ENCODE measurements at places on chromosomes 5 and 9.
A peak's percentile ranks its signal among the peaks of the same experiment; 100 is the strongest.

DNA sequence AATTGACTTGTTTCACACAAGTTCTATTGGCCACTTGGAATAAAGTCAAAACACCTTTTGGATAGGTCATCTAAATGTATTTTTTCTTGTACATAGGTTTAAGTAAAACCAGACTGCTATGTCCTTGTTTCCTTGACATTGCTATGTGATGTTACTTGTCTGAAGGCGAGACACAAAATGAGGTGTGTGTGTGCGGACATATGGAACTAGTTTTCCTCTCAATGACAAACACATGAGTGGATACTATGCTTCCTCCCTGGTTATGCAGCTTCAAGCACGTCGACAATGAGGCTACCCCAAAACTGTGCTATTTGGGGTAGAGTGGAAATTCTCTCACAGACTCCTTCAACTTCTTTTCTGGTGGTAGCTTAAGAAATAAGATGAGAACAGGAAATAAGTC is 276.8 kb downstream of the GAS1 start:
- DNase-seq = no peak

DNA sequence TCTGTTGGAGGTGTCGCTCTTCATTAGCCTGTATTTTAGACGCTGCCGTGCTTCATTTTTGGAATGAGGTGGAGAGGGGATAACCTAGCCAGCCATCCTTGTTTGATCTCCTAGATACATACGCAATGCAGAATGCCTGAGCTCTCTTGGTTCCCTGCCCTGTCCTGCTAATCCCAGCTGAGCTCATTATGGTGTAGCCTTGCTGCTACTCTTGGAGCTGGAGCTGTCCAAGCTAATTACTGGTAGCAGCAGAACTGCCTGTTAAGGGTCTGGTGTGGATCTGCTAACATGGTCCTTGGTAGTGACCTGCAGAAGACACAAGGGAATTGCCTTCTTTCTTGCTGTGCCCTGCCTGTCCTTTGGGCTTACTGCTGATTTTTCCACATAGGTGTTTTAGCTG is 207.9 kb downstream of the CNTLN start:
- no peak for DNase-seq

GRCh38 chr5:166726406-166726805 is 1565.0 kb upstream of the WWC1 start:
- no peak for DNase-seq

DNA sequence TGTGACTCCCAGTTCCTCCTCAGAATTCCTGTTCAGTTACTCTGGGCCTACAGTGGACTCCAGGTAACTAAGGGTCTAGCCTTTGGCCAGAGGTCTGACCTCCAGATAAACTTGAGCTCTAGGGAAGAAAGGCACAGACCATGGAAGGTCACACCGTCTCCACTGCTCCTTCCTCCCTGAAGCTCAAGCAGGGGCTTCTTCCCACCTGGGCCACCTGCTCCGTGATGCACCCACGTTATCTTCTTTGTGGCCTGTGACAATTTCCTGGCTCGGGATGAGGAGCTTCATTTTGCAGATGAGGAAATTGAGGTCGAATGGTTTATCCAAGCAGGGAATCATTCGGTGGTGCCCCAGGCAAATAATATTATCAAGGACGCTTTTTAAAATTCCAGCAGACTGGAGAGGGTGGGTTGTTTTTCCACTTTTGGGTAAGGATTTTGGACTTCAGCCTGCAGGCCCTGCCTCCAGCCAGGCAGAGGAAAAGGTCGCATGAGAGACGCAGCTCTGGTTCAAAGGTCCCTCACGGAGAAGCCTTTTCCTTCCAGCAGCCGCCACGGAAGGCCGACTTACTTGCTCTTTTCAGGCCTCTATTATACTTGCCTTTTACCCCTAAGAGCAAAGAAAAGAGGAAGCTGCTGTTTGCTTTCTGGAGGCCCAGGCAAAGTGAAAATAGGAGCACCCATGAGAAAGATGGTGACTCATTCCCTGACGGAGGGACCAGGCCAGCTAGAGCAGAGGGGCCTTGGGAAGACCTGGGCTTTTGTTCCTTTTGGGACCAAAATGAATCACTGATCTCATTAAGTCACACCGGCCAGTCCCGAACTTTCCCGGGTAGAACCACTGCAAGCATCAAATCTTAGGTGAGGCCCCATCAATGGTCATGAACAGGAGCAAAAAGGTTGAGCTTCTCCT is 22.8 kb upstream of the DUSP1 start:
- DNase-seq = no peak

- no peak for DNase-seq
Observed at GRCh38 chr9:134666208-134666607, 24.6 kb downstream of the COL5A1 start.

DNA sequence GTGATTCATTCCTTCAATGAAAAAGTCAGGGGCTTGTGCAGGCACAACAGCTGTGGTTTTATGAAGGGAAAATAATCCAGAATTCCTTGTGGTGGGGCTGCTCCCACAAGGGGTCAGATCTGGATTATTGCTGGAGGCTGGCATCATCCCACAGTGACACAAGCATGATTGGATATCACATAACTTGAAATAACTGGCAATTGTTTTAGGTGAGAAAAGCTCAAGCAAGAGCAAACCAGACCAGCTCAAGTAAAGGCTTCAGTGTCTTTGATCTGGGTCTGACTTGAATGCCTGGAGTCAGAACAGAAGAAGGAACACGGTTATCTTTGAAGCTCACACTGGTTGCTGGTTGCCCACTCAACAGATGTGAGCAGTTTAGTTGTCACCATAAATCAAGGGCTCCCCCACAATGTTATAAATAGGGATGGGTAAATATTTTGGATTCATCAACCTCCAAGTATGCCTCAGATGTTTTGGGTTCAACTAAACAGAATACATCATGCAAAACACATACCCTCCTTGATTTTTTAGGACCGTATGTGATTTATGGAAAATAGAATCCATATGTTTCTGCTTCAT is 3.1 kb upstream of the ZNF474 start:
- no peak for DNase-seq

DNA sequence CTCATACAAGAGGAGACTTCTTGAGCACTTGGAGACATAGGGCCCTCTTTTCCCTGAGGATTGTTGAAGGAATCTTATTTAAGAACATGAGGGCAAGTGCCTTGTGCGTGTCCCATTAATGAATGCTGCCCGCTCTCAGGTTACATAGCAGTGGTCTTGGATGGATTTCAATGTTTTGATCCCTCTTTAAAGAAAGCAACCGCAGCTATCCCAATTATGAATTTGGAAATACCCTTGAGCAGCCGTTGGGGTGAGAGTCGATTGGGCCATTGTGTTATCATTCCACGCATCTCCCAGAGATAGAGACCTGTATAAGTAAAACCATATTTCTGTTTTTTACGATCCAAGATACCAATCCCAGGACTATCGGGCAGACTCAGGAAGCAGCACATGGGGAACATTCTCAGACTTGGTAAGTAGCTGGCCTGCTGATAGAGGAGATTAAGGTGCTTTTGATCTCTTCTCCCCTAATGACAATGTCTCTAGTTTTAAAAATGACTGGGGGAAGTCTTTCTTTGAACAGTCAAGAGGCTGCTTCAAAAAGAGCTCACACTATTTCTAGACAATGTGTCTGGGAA is 145.3 kb downstream of the MACROH2A1 start:
- DNase-seq = no peak

DNA sequence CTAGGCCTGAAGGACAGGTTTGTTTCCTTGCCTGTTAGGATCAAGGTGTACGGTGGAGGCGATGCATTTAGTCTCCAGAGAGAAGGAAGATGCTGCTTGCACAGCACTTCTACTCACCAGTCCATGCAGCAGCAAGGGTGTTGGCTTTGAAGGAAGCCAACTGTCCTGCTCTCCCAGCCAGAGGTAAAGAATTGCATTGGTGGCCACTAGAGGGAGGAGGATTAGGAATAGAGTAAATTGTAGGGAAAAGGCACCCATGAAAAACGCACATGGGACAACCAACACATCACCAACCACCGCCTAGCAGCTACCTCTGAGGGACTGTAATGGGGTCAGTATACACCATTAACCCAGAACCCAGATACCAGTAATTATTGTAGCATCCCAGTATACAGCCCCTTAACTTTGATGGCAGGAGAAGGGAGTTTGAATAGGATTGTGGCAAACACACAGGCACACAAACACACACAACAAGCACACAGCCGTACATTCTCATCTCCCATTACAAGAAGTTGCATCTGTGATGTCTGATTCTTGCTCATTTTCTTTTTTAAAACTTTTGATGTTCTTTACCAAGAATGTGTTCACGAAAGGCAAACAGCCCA is 267.7 kb downstream of the ADAMTS6 start:
- DNase-seq = no peak

- no peak for DNase-seq
Observed at GRCh38 chr5:80414113-80414512, 6.2 kb downstream of the ZFYVE16 start.

GRCh38 chr5:122909470-122910100 is 64.2 kb downstream of the SNX24 start:
- no peak for DNase-seq

GRCh38 chr9:99377790-99378775 is 156.0 kb downstream of the SEC61B start:
- DNase-seq = no peak

DNA sequence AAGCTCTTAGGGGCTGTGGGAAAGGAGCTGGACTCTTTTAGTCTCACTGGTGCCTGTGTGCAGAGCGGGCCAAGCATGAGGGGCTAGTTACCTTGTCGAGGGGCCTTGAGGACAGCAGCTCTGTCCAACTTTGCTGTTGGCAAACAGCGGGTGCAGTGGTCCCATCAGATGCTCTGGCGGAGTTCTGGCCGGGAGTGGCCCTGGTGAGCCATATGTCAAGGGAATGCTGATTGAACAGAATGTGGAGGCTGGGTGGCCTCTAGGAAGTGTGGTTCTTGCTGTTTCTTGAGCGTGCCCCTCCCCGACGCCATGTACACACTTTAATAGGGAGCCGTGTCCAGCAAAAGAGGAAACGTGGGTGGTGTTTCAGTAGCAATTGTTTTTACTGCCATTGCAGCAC is 3.6 kb upstream of the ADAMTS2 start:
- DNase-seq = no peak

DNA sequence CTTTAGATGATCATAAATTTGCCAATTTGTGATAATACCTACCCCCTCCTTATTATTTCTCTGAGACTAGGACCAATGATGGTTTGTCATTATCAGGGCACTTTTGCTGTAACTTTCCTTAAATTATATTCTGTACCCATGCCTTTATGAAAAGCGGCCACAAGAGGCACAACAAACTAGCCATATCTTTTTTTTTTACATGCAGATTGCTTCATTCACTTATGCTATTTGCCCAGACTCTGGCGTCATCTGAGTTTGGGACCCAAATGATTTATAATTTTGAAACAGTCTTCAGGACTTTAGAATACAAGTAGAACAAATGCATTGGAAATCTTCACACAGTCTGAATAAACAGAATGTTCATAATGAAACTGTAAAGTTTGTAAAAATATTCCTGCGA is 408.1 kb downstream of the MAT2B start:
- no peak for DNase-seq

GRCh38 chr5:113283558-113283957 is 151.2 kb downstream of the TSSK1B start:
- no peak for DNase-seq

DNA sequence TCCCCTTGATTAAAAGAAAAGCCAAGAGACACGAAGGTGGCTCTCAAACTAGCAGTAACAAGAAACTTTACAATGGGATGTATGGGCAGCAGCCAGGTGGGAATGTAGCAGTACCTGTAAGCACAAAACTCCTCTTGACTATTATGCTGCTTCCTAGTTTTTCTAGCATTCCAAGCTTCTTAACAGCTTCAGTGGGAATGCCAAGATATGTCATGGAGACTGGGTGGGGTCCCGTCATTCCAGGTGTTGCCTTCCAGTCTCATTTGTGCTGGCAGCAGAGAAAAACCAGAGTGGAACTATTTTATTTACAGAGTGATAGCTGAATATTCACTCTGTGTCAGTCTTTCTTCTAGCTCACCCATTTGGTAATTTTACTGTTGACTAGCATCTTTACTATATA is 236.6 kb downstream of the ARL15 start:
- no peak for DNase-seq

DNA sequence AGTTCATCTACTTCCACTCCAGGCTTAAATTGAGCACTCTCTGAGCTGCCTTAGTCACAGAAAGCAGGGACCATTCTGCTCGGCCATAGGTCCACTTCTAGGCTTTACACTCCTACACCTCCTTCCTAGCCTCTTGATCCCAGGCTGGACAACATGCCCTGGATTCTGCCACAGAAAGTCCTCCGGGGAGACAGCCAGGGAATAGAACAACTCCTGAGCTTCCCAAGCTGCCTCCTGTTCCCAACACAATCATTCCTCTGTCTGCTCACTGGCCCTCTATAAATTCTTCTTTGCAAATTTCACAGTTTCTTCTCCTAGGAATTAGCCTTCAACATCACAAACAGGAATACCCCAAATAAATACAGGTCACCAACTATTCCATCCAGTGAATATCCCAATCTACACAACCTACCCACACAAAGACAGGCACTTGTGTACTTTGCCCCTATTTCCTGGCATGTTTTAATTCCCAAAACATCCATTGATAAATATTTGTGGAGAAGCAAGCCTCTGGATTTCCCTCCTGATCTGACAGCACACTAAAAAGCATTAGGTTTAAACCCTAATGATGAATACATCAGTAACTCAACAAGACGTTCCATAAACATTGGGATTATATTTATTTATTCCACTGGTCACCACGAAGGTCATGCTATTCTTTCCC is 125.5 kb downstream of the ENC1 start:
- no peak for DNase-seq

GRCh38 chr5:141680751-141681201 is 1.3 kb downstream of the ARAP3 start:
- DNase-seq = no peak

GRCh38 chr5:155546075-155546474 is 532.5 kb downstream of the KIF4B start:
- DNase-seq = no peak

GRCh38 chr9:35872505-35872904 is 2.3 kb upstream of the OR13J1 start:
- DNase-seq = no peak

GRCh38 chr5:179558932-179559283 is 8.6 kb downstream of the RUFY1 start:
- peak; percentile 24 for DNase-seq

GRCh38 chr9:81465468-81466011 is 223.8 kb downstream of the TLE1 start:
- DNase-seq = no peak

- no peak for DNase-seq
Observed at GRCh38 chr5:176438959-176439757, 9.0 kb upstream of the FAF2 start.

DNA sequence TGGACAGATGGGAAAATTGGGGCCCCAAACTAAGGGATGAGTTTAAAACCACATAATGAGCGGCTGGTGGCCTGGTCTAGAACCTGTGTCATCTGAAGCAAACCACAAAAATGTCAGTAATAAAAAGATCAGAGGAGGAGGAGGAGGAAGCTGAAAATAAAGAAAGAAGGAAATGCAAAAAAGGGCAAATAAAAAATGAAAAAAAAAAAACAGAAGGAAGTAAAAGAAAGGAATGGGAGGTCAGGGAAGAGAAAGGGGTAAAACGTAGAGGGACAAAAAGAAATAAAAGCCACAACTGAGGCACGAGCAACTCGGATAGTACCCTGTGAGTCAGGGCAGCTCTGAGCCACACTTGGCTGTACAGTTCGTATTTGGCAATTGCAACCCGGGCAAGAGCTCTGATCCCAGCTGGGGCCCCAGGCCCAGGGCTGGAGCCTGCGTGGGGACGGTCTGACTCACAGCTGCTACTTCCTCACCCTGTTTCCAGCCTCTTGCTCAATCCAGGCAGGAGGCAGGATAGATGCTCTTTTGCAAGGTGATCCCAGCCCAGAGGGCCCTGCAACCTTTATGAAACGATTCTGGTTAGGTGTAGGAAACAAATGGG is 137.9 kb upstream of the TRIM32 start:
- DNase-seq = no peak

GRCh38 chr5:146851133-146851532 is 27.4 kb downstream of the PPP2R2B start:
- no peak for DNase-seq
